ENCODE measurements at places on chromosomes 1 and 21.
A peak's percentile ranks its signal among the peaks of the same experiment; 100 is the strongest.

DNA sequence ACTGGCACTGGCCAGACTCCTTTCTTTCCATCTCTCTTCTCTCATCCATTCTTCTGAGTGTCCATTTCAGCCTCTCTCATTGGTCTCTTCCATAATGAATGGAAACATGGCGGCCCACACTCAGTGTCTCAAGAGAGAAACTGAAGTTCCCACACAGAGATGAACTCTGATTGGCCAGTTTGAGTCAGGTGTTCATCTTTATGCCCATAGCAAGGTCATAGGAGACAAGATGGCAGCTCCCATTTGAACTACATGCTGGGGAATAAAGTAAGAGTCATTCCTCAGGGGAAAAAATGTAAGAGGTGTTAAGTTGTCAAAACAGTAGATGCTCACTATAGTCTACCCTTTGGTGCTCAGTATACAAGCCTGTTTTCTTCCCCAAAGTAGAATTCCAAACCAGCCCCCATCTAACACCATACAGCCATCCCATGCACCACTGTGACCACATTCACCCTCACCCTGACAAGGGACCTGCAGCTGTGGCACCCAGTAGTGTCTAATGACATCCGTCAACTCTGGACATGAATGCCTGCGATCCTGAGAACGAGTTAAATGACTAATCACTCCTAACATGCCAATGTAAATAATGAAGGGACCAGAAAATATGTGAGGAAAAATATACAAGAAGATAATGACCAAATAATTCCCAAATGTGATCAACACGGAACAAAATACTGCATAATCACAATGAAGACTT, 12.4 kb downstream of the CDA start:
- DNase-seq = no peak

DNA sequence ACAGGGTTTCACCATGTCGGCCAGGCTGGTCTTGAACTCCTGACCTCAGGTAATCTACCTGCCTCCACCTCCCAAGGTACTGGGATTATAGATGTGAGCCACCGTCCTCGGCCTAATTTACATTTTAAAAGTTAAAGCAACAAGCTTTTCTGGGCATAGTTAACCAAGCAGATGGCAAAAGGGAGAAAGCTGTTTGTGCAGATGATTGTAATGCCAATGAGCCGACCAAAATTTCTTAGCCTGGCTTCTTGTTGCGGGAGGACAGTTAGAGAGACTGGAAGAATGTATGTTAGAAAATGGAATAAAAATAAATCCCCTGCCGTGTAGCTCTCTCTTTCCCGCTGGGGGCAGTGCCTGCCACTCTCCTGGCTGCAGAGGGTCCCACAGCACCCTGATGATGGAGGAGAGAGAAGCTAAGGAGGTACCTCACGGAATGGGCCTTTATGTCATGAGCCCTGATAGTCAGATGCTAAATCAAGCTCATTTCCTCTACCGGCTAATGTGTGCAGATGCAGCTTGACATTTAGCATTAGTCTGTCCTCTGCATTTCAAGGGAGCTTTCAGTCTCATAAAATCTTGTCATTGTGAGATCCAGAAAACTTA, 87.2 kb downstream of the HHAT start:
- DNase-seq = no peak

DNA sequence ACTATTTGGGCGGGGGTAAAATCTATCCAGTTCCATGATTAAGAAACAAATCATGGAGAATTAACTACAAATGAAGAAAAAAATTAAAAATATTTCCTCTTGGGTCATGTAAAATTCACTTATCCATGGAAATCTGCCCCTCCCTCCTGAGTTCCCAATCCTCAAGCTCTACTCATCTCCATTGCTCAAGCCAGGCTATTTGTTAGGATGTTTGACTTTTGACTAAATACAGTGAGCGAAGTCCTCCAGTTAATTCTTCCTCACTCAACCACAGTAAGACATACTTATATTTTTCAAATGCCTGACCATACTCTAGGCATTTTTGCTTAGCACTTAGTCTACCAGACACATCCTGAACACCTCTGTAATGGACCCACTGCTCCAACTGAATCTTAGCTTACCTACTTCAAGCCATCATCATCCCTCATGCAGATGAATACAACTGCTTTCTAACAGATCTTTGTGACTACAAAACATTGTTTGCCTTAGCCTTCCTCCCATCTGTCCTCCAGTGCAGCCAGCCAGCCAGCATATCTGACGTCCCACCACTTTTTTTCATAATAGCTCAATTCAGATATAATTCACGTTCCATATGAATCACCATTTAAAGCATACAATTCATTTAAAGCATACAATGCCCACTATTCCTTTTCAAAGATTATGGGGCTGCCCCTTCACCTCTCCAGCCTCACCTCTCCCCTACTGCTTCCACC, 154.2 kb downstream of the RERE start:
- DNase-seq = no peak

DNA sequence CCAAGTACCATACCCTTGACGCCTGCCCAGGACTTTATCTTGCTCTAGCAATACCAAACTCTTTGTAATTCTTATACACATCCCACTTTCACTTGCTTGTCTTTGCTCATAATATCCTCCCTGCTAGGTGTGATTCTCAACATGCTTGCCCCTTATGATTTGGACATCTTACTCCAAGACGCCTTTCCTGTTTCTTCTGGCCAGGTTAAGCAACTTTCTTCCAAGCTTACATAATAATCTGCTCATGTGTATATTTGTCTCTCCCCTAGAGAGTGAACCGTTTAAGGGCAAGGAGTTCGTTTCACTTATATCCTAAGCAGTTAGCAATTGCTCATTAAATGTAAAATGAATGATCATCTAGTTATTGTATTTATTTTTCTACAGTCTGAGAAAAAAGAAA, 21.8 kb downstream of the CRYZL1 start:
- no peak for DNase-seq

DNA sequence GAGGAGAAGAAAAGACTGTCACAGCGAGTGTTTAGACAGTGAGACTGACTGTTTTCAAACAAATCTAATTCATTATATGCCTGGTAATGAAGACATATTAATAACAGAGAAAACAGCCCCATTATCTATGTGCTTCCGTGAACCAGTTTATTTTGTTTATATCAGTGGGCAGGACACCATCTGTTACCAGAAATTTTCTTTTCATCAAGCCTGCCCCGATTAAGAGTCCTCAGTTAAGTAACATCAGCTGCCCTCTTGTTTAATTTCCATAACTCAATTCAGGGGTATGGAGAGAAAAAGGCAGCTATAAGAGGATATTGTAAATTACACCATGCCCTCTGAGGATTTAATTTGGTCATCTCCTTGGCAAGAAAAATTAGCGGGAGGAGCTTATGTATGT, 94.0 kb downstream of the TMEM200B start:
- no peak for DNase-seq

DNA sequence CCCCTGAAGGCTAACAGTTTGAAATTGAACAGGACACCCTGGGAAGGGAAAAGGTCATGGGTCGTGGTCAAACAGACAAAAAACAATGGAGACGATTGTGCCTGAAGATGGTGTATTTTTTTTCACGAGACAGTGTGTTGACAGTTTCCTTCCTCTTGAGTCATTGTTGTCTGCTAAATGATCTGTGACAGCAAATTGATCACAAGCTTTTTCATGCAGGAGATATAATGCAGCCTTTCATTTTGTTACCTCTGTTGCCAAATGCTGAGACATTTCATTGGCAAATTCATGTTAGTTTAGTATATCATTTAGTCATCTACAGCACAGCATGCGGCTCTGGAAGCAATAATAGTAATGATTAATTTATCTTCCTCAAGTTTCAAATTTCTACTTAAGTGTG, 27.7 kb downstream of the UBE2U start:
- DNase-seq = no peak

GRCh38 chr21:42735944-42736343, 82.5 kb downstream of the PDE9A start:
- no peak for DNase-seq

DNA sequence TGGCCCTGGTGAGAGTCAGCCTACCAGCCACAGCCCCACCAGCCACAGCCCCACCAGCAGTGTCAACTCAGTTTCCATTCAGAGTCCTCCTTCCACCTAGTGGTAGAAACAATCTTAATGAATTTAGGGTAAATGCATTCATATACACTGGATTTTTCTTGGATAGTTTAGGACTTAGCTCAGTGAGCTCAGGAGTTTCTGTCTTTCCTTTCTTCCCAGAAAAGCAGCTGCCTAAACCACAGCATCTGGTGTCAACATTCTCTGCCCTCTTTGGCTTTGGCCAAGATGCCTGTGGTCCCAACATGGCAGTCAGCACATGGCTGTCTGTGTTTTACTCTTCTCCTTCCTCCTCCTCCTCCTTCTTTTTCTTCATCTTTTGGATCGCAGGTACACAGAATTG, 94.0 kb downstream of the CLIC6 start:
- no peak for DNase-seq

GRCh38 chr21:40386294-40386911, 460.6 kb downstream of the DSCAM start:
- DNase-seq = peak; percentile 64

DNA sequence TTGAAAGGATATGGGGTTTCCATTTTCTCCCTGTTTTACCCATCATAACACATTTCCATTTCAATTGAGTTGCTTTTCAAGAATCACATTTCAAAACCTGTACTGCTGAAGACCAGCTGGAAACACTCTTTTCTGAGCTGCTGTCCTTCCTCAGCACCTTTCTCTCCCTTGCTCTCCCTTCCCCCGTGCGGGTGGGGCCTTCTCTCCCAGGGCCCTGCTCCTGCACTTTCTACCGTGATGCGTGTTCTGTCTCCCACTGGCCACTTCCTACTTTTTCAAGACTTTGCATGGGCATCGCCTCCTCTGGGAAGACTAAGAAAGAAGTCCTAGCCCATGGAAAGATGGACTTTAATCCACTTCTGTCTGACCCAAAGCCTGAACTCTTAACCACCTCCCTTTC, 390.4 kb downstream of the PTPRU start:
- no peak for DNase-seq

DNA sequence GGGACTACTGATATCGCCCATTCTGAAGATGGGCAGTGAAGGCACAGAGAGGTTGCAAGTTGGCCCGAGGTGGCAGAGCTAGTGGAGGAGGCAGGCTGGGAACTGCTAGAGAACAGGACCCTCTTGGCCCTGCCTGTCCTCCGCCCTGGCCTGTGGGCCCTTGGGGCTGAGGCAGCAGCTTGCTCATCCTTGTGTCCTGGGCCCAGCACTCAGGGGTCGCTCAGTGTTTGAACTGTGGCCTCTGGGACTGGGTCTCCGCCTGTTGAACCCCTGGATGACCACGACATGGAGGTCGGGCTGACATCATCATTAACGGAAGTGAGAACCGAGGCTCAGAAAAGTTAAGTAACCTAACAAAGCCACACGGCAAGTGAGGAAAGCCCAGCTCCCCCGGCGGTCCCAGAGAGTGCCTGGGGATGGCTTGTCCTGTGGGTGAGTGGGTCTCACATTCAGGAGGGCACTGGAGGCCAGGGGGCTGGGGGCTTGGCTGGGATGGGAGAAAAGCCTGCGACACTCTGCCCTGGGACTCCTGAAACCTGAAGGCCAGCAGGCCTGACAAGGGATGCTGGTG, 23.0 kb upstream of the DDOST start:
- no peak for DNase-seq

DNA sequence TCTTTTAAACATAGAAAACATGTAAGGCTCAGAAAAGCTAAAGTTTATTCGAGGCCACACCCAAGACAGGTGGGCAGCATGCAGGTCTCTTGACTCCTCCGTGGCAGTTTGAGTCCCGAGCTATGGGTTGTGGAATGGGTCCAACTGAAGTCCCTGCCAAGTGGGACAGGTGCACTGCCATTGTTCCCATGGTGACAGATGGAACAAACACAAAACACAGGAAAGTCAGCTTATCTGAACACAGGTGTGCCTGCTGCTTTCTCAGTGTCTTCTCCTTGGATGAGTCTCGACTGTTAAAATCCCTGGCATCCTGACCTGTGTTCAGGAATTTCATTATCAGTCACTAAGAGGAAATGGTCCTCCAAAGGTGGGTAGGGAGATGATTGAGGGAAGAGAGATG, 99.0 kb upstream of the RAB4A start:
- no peak for DNase-seq

DNA sequence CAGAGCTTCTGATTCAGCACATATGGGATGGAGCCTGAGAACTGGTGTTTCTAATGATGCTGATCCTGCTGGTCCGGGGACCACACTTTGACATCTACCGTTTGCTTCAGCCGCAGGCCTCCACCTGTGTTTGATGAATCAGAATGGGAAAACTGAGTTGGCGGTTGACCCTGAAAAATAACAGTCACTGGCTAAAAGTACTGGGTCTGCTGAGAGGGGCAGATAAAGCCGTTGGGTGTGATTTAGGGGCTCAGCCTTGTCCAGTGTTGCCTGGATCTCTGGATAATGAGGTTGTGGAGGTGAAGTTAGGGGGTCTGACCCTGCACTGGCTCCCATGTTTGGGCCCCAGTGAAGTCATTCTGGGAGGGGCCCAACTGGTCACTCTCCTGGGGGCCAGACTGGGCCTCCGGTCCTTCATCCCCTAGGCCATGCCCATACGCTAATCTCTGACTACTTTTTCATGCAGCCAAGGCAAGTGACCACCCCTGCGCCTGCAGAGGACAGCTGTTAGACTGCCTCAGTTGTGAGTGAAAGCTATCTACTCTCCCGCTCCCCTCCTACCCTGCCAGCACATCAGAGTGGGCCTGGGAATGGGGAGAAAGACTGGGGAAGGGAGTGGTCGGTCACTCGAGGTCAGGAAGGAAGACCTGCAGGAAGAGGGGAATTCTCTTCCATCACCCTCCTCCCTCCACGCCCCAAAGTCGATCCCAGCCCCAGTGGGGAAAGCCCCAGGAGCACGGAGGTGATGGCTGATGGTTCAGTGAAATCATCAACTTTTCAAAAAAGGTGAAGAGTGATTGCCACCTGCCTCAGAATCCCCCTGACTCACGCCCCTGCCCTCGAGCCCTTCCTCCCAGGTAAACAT, 27.7 kb downstream of the VASH2 start:
- no peak for DNase-seq

GRCh38 chr1:115842948-115843347, 2.0 kb upstream of the NHLH2 start:
- DNase-seq = no peak

DNA sequence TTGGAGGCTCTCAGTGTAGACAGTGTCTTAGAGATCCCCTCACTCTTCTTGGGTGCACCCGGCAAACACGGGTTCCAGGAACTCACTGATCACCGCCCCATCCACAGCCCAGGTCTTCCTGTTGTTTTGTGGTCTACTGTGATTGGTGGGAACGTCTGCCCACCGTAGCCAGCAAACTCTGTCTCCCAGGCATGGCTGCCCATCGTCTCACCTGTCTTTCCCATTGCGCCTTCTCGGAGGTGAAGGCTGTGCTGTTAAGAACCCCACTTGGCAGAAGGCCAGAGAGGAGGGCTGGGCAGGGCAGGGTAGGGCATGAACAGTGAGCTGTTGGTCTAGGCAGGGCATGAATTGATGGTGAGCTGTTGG, 14.1 kb upstream of the KCNA2 start:
- DNase-seq = no peak

GRCh38 chr1:156191292-156191964, 2.5 kb upstream of the SLC25A44 start:
- no peak for DNase-seq

Measured in left cardiac atrium (tissue), 4 donors.